Epithelial cell of prostate (primary cell): ENCODE measurements at places on chromosomes 3 and 15.

- DNase-seq = no peak
Measured at GRCh38 chr3:156433910-156434309, 121.0 kb downstream of the SSR3 start.

- DNase-seq = no peak
Measured at GRCh38 chr15:78623786-78624497, 3.1 kb upstream of the CHRNA3 start.

DNA sequence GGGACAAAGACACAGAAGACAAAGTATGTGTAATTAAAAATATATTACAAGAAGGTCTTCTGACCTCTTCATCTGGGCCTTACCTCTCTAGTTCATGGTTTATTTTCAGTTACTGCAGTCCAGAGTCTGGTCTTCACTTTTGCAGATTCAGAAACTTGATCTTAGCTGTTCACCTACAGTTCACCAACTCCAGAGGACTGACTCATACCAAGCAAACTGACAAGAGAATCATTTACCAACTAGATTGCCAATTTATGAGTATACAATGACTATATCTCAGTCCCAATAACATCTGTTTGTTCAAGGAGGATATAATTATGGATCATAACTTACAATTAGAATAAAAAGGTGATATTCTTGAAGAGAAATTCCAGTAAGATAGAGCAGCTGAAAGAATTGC, 9.0 kb downstream of the P2RY1 start:
- DNase-seq = no peak

GRCh38 chr3:88462230-88462629, 312.5 kb downstream of the C3orf38 start:
- no peak for DNase-seq

DNA sequence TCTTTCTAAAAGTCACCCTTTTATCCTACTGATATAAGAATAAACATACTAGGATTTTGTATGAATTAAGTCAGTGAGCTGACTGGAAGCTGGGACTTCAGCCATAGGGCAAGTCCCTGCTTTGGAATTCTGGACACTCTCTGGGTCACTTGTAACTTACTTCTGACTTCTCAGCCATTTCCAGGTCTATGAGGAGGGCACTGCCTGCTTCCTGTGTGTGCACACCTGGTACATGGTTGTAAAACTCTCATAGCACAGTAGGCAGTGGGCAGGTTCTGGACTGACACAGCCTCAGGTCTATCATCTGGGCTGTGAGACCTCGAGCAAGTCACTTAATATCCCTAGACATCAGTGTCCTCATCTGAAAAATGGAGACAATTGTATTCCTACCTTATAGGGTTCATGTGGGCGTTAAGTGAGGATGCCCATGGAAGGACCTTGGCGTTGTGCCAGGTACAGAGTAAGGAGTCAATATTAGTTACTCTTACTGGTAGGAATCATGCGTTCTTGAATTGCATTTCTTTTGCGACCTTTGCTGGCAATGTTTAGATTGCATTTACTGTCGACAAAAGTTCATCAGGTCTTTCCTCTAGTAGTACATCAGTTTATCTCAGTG, 27.5 kb upstream of the TGM5 start:
- DNase-seq = no peak

DNA sequence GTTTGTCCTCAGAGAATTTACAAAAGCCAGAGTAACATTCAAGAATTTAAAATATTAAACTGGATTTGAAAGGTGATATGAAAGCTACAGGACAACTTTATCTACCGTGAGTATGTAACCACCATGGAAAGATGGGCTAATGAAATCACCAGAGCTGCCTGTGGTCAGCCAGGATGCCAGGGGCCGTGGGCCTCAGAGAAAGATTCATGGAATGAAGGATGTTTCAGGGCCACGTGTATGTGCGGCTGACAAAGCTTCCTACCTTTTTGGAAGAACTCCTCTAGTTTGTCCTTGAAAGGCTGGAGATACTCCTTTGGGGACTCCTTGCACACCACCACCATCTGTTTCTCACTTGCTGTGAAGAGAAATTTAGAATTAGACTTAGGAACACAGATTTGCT, 138.9 kb downstream of the GREM1 start:
- DNase-seq = no peak

GRCh38 chr3:31509147-31509728, 23.5 kb upstream of the STT3B start:
- no peak for DNase-seq

DNA sequence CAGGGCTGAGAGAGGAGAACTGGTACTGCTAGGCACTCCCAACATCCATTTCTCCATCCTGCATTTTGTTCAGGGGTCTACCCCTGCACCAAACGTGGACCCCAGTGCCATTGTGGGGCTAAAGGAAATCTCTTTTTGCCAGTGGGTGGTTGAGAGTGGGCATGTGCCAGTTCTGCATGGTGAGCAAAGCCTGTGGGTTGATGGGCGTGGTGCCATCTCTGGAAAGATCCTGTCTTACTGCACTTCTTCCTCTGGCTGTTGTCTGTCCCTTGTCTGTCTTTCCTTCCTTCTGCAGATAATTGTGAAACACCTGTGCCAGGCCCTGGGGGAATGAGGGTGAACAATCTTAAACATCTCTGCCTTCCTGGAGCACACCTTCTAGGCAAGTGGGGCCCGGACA, 1.4 kb upstream of the RARRES1 start:
- no peak for DNase-seq

GRCh38 chr15:74032606-74033561, 38.4 kb downstream of the PML start:
- DNase-seq = no peak

DNA sequence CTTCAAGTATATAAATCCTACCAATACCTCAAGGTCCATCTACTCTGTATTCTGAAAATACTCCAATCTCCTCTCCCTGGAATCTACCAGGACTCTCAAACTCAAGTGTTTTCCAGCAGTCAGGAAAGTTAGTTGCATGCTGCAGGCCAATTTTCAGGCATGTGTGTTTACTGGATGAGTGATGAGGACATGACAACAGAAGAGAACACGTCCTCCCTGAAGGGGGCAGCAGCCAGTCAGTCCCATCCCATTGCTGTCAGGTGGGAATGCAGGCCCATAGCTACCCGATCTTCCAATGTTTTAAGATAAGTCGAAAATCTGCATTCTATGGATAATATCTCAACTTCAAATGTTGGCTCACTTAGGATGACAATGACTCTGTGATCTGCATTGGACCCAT, 496.2 kb downstream of the FHIT start:
- no peak for DNase-seq

GRCh38 chr15:75114327-75114726, 87.4 kb upstream of the C15orf39 start:
- no peak for DNase-seq

DNA sequence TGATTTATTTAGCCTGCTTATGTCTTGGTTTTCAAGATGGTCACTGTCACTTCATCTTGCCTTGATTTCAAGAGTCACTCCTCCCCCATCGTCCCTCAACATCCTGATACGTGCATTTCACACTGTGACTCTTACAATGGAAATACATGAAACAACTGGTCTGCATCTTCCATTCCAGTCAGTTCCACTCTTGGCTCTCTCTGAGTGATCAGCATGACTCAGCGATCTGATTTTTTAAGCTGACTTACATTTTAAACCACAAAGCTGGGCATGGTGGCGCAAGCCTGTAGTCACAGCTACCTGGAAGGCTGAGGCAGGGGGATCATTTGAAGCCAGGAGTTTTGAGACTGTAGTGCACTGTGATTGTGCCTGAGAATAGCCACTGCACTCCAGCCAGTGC, 271.2 kb upstream of the ROPN1 start:
- DNase-seq = peak; percentile 82
